GM12864 (cell line): ENCODE measurements at places on chromosomes 5 and 9.

GRCh38 chr5:99543841-99544240 lies 615.0 kb upstream of the CHD1 start:
- no peak for DNase-seq

DNA sequence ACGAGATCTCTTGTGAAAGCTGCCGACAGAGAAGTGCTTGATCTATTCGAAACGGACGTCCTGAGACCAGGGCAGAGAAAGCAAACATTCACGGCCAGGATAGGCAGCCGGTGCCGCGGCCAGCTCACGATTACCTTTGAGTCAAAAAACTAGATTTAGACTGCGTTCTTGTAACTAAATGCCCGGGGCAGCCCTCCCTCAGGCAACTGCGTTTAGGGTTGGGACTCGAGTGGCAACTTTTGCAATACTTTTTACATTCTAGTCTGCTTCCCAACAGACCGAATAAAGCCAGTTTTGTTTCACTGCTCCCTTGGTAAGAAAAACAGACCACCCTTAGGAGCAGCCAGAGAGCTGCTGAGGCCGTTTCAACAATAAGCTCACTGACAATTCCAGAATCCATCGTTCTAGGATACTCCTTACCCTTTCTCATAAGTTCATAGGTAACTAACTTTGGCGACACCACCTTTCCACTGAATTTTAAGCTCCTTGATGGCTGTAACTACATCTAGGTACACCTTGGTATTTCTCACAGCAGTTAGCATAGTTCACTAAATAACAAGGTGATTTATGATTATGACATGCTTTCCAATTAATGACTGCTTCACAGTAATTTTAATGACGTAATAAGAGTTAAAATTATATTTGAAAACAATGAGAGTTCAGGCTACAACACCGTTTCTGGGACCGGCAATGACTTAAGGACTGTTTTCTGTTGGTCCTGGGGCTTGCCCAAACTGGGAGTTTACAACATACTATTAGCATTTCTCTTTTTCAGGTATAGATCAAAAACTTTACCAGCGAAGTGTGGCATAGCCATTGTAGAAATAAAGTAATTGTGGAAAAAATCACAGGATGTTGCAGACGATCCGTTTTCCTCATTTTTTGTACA lies 899 bp upstream of the RAPGEF6 start:
- DNase-seq: no peak

DNA sequence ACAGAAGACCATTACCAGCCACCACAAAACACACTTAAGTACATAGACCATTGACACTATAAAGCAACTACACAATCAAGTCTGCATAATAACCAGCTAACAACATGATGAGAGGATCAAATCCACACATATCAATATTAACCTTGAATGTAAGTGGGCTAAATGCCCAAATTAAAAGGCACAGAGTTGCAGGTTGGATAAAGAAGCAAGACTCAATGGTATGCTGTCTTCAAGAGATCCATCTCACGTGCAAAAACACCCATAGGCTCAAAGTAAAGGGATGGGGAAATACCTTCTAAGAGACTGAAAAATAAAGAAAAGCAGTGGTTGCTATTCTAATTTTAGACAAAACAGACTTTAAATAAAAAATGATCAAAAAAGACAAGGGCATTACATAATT lies 113.6 kb upstream of the CD180 start:
- DNase-seq: no peak

- DNase-seq: no peak
These were observed 439.5 kb upstream of the CD180 start for GRCh38 chr5:67636091-67636490.
